ENCODE measurements at places on chromosomes 12 and 14. TPM values are rescaled to one million over a fixed set of nuclear protein-coding genes. Genes with fewer than 3 reads are reported as not detected.

DNA sequence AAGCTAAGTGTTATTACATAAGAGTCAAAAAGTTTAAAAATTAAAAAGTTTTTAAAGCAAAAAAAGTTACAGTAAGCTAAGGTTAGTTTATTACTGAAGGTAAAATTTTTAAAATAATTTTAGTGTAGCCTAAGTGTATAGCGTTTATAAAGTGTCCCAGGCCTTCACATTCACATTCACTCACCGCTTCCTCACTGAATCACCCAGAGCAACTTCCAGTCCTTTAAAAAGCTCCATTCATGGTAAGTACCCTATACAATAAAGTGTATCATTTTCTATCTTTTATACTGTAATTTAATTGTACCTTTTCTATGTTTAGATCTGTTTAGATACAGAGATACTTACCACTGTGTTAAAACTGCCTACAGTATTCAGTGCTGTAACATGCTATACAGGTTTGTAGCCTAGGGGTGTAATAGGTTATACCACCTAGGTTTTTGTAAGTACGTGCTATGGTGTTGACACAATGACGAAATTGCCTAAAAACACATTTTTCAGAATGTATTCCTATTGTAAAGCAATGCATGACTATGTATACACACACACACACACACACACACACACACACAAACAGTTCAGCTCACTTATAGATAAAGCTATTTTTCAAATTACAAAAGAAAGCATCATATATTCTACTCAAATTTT lies 3.7 kb downstream of the CLEC14A start:
- no peak for DNase-seq

DNA sequence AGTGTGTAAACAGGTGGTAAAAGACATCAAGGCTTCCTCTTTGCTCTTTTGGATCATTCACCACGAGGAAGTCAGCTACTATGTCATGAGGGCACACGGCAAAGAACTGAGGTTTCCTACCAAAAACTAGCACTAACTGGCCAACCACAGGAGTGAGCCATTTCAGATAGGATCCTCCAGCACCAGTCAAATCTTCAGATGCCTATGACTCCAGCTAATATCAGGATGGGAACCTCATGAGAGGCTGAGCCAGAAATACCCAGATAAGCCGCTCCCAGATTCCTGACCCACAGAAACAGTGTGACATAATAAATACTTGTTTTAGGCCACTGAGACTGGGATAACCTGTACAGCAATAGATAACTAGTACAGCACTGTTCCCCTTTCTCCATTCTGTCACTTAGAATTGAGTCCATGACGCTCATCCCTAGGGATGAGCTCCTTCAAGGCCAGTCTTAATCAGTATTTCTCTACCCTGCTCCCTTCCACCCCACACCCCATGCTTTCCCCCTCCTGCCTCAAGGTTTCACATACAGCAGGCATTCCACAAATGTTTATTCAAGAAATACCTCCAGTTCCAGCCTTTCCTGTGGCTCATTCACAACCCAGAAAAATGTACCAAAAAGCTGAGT lies 68.4 kb downstream of the PPM1H start:
- DNase-seq, result peak; percentile 59

KRT75 gene
- not detected for total RNA-seq

DNA sequence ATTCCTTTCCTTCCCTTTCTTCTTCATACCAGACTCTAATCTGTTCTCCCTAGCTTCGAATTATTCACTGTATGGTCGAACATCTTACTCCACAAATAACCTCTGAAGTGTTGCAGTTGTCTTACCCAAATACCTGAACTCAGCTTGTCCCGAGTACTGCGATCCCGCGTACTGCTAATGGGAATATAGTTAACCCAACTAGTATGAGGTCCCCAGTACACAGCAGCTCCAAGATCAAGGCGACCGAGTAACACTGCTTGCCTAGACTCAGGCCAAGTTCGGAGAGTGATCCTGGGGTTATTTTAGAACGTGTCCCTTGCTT lies 462 bp upstream of the ETNK1 start:
- no peak for DNase-seq

EFS gene
- total RNA-seq, result not detected

- DNase-seq, result no peak
These were observed 8.0 kb downstream of the RBMS2 start for GRCh38 chr12:56529656-56530055.

DNA sequence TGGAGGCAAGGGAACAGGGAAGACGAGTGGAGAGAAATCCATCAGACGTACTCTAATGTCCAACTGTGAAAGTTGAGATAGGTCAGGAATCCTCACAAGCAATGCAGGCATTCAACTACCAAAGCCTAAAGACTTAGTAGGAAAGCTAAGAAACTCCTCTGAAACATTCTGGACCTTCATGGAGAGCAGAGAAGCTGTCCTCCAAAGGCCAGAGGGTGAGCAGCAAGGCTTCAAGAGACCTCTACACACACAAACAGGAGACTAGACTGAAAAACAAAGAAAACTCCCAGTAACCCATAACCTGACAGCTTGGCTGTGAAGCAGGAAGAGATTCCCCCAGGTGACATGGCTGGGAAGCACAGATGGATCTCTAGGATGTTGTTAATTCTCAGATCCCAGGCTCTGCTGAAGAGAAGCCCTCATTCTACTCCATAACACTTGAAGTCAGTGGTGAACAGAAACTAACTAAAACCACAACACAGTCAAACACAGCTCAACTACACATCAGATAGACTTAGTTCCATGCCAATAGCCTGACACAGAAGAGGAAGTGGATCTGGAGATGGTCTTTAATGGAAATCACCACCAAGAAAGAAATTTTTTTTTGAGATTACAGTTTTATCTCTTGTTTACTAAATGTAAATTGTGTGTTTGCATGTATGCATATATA lies 23.2 kb upstream of the LYZ start:
- no peak for DNase-seq

PPP2R5C gene
- 120 TPM for total RNA-seq

- peak; percentile 18 for DNase-seq
These were observed 3.0 kb upstream of the KRT3 start for GRCh38 chr12:52798671-52799504.

DNA sequence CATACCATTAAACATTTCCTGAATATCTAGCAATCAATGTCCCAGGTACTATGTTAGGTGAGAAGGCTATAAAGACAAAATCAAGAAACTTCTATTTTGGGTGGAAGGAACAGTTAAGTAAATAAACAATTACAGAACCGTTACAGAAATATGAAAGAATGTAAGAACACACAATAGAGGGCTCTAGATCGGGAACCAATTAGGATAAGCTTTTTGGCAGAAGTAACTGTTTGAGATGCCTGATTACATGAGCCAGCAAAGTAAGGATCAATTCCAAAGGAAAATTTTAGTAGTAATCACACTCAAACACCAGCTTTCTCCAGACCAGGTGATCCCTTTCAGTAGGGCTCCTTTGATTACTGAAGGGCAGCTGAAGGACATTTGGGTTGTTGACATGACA lies 33.9 kb downstream of the PPP1R12A start:
- DNase-seq, result no peak

DNA sequence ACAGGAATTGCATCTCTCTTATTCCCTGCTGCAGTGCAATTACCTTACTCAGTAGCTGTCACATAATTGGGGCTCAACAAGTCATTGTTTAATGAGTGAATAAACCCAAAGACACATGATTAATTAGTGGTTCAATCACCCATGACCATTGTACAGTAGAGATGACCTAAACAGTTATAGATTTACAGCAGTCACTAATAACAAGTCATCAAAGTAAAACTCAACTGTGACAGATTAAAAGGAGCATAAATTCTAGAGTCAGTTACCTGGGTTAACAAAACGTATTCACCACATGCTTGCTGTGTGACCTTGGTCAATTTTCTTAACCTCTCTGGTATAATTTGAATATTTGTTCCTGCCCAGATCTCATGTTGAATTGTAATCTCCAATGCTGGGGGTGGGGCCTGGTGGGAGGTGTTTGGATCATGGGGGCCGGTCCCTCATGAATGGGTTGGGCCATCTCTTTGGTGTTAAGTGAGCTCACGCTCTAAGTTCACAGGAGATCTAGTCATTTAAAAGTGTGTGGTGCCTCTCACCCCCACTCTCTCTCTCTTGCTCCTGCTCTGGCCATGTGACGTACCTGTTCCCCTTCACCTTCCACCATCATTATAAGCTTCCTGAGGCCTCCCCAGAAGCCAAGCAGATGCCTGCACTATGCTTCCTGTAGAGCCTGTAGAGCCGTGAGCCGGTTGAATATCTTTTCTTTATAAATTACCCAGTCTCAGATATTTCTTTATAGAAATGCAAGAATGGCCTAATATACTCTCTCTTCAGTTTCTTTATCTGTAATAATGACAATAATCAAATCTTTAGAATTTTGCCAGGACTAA lies 141.9 kb upstream of the PLEKHG7 start:
- no peak for DNase-seq

GRCh38 chr12:122864894-122865253 lies 29.6 kb downstream of the HIP1R start:
- DNase-seq, result no peak

GRCh38 chr14:96698960-96699539 lies 98.1 kb upstream of the VRK1 start:
- DNase-seq, result no peak

GRCh38 chr12:81083906-81084513 lies 6.1 kb downstream of the ACSS3 start:
- no peak for DNase-seq

- peak; percentile 6 for DNase-seq
These were observed 1.6 kb upstream of the PPP2R5E start for GRCh38 chr14:63544591-63545299.

DNA sequence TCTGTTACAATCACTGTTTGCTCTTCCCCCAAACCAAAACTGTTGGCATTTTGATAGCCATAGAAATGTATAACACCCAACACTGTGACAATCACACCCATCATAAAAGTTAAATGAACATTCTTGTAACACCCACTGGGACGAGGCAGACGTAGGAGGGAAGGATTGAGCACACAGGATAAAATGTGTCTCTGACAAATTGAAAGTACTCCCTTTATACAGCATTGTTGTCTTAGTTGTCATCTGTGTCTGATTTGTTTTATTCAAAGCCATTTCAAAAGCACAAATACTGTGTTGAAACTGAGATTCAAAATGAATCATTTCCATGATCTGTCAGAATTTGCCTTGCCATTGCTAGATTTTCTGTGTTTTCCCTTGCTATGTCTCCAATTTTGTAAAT lies 436.3 kb downstream of the TMTC2 start:
- DNase-seq, result no peak

EFCAB11 gene
- 23.6 TPM for total RNA-seq

CCDC175 gene
- not detected for total RNA-seq

DNA sequence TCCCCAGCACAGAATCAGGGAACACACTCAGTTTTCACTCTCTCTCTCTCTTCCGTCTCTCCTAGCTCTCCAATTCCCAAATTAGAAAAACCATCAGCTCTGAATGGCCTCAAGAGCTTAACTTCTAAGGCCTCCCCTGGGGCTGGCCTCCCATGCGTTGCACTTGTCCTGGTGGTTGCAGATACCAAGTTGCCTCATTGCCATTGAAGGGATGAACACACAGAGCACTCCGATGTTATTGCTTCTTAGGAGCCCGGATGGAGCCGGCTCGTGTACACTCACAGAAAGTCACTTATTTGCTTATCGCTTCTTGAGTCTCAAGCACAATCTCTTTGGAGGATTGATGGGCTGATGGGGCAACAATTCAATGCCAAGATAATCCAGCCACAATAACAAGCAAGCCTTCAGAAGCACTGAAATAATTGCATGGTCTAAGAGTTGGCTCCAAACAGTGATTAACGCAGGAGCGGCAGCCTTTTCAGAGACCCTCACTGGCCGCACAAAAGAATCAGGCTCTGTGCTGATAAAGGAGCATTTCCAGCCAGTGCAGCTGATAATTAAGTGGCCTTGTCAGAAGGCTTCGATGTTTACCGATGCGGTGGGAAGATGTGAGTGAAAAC lies 175.8 kb upstream of the TMEM132C start:
- DNase-seq, result no peak

- peak; percentile 8 for DNase-seq
These were observed 4.5 kb downstream of the OR10AD1 start for GRCh38 chr12:48198672-48198971.

DNA sequence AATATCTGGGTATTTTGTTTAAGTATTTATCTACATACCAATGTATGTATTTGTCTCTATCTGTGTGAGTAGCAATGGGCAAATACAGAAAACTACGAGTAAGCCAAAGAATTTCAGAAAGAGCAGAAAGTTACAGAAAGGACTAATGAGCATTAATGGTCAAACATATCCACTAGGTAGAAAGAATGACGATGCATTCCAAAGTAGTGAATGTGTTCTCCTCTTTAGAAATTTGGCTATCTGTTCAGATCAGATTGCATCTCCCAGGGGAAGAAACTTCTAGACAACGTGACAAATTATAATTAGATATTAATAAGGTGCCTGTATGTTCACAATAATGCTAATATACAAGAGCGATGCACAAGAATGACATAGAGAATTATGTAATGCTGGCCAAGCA lies 194.5 kb upstream of the GZMB start:
- no peak for DNase-seq

- no peak for DNase-seq
These were observed 12.1 kb downstream of the RPS29 start for GRCh38 chr14:49574038-49574437.

- no peak for DNase-seq
These were observed 64.6 kb upstream of the ACTN1 start for GRCh38 chr14:69043596-69044260.

- DNase-seq, result no peak
These were observed 363.2 kb downstream of the GALC start for GRCh38 chr14:87629788-87630187.

GRCh38 chr12:52151837-52152783 lies 39.7 kb downstream of the KRT80 start:
- peak; percentile 79 for DNase-seq

GRCh38 chr14:51521764-51522163 lies 129.9 kb upstream of the FRMD6 start:
- no peak for DNase-seq

Data from Calu3 (cell line).